ENCODE measurements at places on chromosomes 3 and 15. TPM values are rescaled to one million over a fixed set of nuclear protein-coding genes. Genes with fewer than 3 reads are reported as not detected.

- DNase-seq, result no peak
Observed at GRCh38 chr15:56765251-56765650, 31.9 kb upstream of the ZNF280D start.

- DNase-seq, result no peak
Observed at GRCh38 chr3:8365541-8365940, 136.1 kb upstream of the LMCD1 start.

- no peak for DNase-seq
Observed at GRCh38 chr3:151845306-151845905, 28.0 kb upstream of the SUCNR1 start.

- no peak for DNase-seq
Observed at GRCh38 chr3:148084931-148085330, 612.8 kb upstream of the AGTR1 start.

GRCh38 chr15:76648732-76649444, 256.3 kb downstream of the SCAPER start:
- no peak for DNase-seq

DNA sequence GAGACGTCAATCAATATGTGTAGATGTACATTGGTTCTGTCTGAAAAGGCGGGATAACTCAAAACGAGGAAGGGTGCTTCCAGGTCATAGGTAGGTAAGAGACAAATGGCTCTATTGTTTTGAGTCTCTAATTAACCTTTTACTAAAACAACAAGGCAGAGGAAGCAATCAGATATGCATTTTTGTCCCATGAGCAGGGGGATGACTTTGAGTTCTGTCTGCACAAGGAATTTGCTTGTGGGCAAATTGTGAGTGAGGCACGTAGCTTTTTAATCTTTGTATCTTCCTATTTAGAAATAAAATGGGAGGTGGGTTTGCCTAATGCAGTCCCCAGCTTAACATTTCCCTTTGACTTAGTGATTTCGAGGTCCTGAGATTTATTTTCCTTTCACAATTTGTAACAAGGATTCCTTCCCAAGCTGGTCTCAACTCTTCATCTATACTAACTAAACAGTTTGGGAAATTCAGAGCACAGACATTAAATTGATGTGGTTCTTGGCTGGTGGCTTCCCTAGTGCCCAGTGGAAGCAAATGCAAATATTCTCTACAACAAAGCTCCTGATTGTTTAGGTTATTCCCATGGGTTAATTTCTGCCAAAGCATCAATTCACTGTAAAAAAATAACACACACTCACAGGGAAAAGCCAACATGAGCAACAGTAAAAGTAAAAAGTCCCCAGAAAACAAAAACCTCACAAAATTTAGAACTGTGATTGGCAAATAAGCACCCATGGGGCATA, 738.8 kb upstream of the SGO1 start:
- DNase-seq, result no peak

GRCh38 chr3:134751831-134752230, 43.2 kb upstream of the EPHB1 start:
- no peak for DNase-seq

DNA sequence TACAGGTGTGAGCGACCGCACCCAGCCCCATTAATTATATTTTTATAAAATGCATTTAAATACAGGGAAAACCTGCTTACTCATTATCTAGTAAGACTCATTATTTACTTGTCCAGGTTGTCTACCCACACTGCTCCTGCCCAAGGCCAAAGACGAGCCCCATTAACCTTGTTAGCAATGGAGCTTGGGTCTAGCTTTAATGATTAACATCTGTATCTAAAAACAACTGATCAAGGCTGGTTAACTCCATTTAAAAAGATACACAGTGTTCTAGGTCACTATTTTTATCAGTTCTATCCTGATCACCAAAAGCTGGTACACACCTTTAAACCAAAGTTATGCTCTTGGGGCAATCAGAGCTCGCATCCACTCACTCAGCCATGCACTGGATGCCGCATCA, 10.4 kb upstream of the NCKIPSD start:
- no peak for DNase-seq

DNA sequence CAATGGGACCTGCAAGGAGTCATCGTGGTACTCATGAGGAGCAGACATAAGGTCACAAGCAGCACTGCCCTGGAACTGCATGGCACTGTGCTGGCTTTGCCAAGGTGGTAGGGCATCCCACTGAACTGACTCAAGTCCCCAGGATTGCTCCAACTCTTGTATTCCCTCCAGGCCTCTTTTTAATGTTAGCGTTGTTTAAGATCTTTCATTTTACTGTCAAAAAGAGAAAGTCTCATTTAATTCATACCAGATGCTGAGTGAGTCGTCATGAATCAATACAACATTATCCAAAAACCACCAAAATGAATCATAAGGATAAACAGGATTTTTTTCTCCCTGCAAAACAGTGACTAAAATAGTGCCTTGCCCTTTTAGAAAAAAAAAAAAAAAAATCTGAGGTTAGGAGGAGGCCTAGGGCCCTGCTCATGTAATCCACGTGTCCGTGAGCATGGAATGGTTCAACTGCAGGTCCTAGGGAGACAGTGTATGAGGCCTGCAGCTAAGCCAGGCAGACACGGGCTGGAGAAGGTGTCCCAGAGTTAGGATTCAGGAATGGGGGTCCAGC, 36.7 kb upstream of the BLM start:
- DNase-seq, result no peak

- no peak for DNase-seq
Observed at GRCh38 chr3:100516838-100517237, 24.4 kb downstream of the TMEM45A start.

DNA sequence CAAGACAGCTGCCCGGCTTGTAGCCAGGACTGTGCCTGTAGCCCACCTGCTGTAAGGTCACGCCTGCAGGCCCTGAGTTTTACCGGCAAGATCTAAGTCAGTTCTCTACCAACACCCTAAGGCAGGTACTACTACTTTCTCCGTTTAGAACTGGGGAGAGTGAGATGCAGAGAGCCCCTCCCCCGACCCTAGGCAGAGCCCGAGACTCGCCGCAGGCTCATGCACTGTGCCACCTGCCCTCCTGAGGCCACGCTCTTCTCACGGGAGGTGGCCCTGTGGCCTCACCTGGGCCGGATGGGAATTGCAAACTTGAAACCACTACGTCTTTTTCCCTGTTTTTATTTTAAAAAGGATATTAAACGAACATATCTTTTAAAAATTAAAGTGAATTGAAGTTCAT, 36.9 kb upstream of the PCSK6 start:
- no peak for DNase-seq

GRCh38 chr3:154766765-154767503, 313.2 kb upstream of the MME start:
- DNase-seq, result no peak

GRCh38 chr15:52014616-52015015, 4.4 kb upstream of the MAPK6 start:
- DNase-seq, result no peak

DNA sequence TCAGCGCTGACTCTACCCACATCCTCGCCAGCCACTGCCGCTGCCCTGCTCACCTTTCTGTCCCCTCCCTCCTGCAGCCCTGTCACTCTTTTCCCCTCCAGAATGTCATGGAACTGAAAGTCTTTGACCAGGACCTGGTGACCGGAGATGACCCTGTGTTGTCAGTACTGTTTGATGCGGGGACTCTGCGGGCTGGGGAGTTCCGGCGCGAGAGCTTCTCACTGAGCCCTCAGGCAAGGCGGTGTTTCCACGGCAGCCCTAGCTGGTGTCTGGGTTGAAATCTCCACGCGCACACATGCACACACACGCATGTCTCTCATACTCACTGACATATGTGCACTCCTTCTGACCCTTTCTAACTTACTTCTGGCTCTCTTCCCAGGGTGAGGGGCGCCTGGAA, 2.0 kb downstream of the PLA2G4B start:
- no peak for DNase-seq

DNA sequence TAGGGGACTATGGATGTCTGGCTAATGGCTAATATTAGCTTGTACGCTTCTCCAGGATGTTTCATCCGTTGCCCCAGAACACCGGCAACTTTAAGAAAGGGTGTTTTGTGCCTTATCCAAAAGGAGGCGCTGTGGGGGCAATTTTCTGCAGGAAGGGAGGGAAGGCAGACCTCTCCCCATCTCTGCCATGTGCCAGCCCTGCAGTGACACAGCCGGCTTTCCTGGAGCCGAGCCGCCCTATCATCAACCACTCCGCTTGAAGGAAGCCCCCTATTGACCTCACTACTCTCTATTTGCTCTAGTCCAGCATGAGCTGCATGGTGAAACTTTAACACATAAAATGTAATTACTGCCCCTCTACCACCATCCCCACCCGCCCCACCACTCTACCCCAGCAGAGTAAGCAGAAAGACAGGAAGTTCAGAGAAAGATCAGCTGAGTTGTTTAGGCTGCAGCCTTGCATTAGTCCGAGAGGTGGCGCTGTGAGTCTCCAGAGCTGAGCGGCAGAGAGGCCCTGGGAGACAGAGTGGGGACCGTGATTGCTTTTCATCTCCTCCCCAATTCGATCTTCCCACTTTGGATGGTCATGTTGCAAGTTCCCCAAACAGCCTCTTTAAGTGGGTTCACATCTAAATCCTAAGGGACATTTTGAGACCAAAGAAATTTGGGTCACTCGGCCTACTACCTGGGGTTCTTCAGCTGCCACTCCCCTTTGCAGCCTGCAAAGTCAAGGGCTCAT, 24.5 kb upstream of the RAD18 start:
- no peak for DNase-seq

- no peak for DNase-seq
Observed at GRCh38 chr15:96629511-96629910, 299.0 kb downstream of the NR2F2 start.

DNA sequence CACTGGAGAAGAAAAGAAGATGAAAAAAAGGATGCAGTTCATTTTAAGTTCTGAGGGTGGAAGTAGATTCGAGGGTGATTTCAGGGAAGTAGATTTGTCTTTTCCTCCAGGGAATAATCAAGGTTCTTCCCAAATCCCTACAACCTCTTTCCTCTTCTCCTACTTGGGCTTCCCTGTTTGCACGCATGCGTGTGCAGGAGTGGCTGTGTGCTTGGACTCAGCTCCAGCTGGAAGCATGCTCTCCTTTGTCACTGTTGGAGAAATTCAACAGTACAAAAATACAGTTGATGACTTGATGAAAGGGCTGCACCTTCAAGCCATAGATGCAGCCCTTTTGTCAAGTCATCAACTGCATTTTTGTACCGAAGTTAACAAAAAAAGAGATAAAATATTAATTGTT, 3.8 kb downstream of the OR5K2 start:
- no peak for DNase-seq

- DNase-seq, result no peak
Observed at GRCh38 chr15:77753281-77753873, 120.7 kb upstream of the LINGO1 start.

DNA sequence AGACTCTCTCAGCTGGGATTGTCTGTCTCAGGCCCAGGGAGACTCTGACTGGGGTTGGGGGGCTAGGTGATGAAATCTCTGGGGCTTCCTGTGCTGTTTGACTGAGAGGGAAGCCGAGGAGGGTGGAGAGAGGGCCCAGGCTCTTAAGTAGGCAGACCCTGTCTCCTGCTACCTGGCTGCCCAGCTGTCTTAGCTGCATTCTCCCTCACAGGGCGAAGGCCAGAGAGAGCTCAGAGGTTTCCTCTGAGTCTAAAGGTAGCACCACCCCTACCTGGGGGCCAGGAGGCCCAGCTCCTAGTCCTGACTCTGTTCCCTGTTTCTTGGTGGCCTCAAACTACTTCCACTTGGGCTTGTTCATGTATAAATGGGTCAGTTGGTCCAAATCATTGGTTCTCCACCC, 24.4 kb downstream of the SMAD6 start:
- DNase-seq, result no peak

GRCh38 chr15:49644364-49644794, 23.5 kb downstream of the DTWD1 start:
- no peak for DNase-seq

GRCh38 chr3:128400671-128401070, 66.0 kb downstream of the DNAJB8 start:
- no peak for DNase-seq

GRCh38 chr3:67076607-67077006, 78.5 kb downstream of the KBTBD8 start:
- no peak for DNase-seq

DNA sequence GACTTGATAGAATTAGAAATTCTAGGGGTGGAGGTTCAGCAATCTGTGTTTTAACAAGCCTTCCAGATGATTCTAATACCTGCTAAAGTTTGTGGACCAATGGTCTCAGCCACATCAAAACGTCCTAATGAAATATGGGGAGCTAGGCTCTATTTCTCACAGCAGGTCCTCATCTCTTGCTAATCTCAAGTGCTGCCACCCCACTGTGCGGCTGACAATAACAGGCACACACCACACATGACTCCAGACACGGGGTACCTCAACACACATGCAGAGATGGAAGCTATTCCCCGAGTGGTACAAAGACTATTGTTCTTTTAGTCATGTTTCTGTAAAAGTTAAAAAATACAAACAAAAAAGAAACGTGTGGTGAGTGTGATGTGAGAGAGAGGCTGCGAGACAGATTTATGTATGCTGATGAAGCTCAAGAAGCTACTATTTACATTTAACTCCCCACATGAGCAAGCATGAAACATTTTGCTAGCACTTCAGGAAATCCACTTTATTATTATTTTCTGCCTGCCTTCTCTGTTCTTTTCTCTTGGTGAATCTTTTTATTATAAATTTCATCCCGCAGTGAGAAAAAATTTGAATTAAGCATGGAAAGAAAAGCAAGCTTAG, 405.6 kb downstream of the MAGI1 start:
- no peak for DNase-seq

DNA sequence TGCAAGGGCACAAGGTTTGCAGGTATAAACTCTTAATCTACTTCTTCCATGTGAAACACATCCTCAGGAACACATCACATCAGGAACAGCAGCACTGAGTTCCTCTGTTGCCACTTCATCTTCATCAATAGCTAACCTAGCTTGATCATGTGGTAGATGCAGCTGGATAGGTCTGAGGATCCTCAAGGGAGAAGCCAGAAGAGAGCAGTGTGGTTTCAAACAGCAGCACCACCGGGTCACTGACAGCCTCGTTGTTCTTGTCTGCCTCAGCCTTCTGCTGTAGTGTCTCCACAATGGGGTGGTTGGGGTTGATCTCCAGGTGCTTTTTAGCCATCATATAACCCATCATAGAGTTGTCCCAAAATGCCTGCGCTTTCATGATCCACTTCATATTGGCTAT, 58.8 kb downstream of the ADAM10 start:
- no peak for DNase-seq

Gene IRAK2
- 7.2 TPM for total RNA-seq

Gene CHRNB4
- not detected for total RNA-seq

Gene ZNF80
- total RNA-seq, result not detected

Gene ZNF35
- total RNA-seq, result 13.1 TPM

Gene PCOLCE2
- total RNA-seq, result 36.0 TPM

Gene NDN
- 41.6 TPM for total RNA-seq

Gene VPS39
- 79.0 TPM for total RNA-seq

Gene RHCG
- 1.5 TPM for total RNA-seq

Gene BUB1B
- total RNA-seq, result 1.9 TPM

All from breast epithelium (tissue), 4 donors.